Adrenal gland (tissue), 19 donors: ENCODE measurements at places on chromosomes 4 and X. TPM values are rescaled to one million over a fixed set of nuclear protein-coding genes. Genes with fewer than 3 reads are reported as not detected.

Gene MAGEC2
- not detected for polyA plus RNA-seq

Gene PDZD4
- 3.0 TPM for polyA plus RNA-seq

Gene POF1B
- 0.16 TPM for polyA plus RNA-seq

Gene SHROOM2
- 1.8 TPM for polyA plus RNA-seq

Gene ZNF275
- polyA plus RNA-seq, result 22.8 TPM

Gene UGT2A1
- polyA plus RNA-seq, result not detected

Gene TLL1
- 1.2 TPM for polyA plus RNA-seq

Gene SLC26A1
- 3.7 TPM for polyA plus RNA-seq

Gene CAPN6
- 0.03 TPM for polyA plus RNA-seq

Gene RHOXF2B
- polyA plus RNA-seq, result not detected

Gene RHOXF1
- polyA plus RNA-seq, result 2.2 TPM
